Activated CD8-positive, alpha-beta T cell treated with anti-CD3 and anti-CD28 coated beads, Interleukin-2, amount 10 ng/mL, durations not matched to agents 7 days and 5 days (primary cell): ENCODE measurements at places on chromosomes 11 and 22.

DNA sequence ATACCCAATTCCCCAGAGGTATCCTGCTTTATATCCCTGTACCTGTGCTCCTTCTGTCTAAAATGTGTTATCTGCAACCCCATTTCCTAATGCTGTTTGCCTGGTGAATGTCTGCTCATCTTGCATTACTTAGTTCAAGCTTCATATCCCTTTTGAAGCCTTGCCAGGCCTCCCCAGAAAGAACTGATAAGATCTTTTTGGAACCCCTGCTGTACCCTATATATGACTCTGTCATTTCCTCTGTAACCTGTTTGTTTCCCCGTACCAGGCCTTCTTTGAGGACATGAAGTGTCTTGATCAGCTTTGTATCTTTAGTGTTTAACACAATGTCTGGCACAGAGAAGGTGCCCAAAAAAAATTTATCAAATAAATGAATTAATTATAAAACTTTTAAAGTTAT lies 77.6 kb downstream of the LIF start:
- H3K27me3 ChIP-seq: no peaks in the 10 kb centered on the region
- H3K4me3 ChIP-seq: no peak overlapping the region
- peaks cover 29% of the 10 kb centered on the region for H3K4me1 ChIP-seq

GRCh38 chr11:87022254-87022653 lies 15.5 kb upstream of the TMEM135 start:
- peaks cover 14% of the 10 kb centered on the region for H3K27me3 ChIP-seq
- no peaks in the 10 kb centered on the region for H3K4me1 ChIP-seq
- no peaks in the 10 kb centered on the region for H3K36me3 ChIP-seq

- peaks cover 17% of the 10 kb centered on the region for H3K4me1 ChIP-seq
- H3K27ac ChIP-seq: no peak overlapping the region
- no peak for DNase-seq
Measured at GRCh38 chr11:6931146-6931713, 5.0 kb downstream of the ZNF215 start.

- H3K27me3 ChIP-seq: no peaks in the 10 kb centered on the region
- DNase-seq: no peak
- no peak overlapping the region for H3K27ac ChIP-seq
- peaks cover 23% of the 10 kb centered on the region for H3K4me1 ChIP-seq
- H3K4me3 ChIP-seq: no peak overlapping the region
- peaks cover 3% of the 10 kb centered on the region for H3K36me3 ChIP-seq
Measured at GRCh38 chr11:65459552-65459951, 37.0 kb downstream of the NEAT1 start.

- peaks cover 79% of the 10 kb centered on the region for H3K4me1 ChIP-seq
- no peak overlapping the region for H3K4me3 ChIP-seq
- DNase-seq: no peak
- peak overlapping the region; percentile 70 for H3K27ac ChIP-seq
- H3K36me3 ChIP-seq: peaks cover 87% of the 10 kb centered on the region
- H3K27me3 ChIP-seq: no peaks in the 10 kb centered on the region
Measured at GRCh38 chr22:20562607-20563465, 55.4 kb downstream of the MED15 start.

- DNase-seq: no peak
- no peaks in the 10 kb centered on the region for H3K27me3 ChIP-seq
- no peak overlapping the region for H3K4me3 ChIP-seq
- H3K4me1 ChIP-seq: peaks cover 68% of the 10 kb centered on the region
Measured at GRCh38 chr11:122709039-122709760, 53.7 kb downstream of the UBASH3B start.

GRCh38 chr11:21554284-21554683 lies 638.6 kb upstream of the ANO5 start:
- no peaks in the 10 kb centered on the region for H3K36me3 ChIP-seq
- H3K4me3 ChIP-seq: no peak overlapping the region
- H3K4me1 ChIP-seq: no peaks in the 10 kb centered on the region
- H3K27me3 ChIP-seq: no peaks in the 10 kb centered on the region
- no peak for DNase-seq

DNA sequence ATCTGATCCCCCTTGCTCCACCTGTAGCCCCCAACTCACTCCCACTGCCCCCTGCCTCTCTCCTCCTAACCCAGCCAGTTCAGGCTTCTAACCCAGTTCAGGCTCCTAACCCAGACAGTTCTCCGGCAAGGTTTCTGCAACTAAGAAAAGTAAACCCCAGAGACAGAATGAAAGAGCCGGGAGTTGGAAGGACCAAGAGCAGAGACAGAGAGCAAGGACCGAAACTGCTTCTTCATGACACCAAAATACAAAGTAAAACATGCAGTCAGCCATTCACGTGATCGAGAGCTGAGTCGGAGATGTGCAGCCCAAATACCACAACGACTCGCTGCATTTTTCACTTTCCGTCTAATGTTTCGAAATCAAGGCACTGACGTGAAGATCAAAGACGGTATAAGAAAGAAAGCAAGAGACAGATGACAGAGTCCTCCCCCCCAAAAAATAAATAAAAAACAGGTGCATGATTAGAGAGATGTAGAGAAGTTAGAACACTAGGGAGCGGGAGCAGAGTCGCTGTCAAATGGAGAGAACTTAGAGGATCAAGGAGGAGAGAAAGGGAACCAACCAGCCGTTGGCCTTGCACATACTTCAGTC lies 884 bp downstream of the IL10RA start:
- H3K27ac ChIP-seq: peak overlapping the region; percentile 97
- peaks cover 76% of the 10 kb centered on the region for H3K36me3 ChIP-seq
- peak; percentile 82 for DNase-seq
- no peaks in the 10 kb centered on the region for H3K27me3 ChIP-seq

- no peak overlapping the region for H3K4me3 ChIP-seq
- no peaks in the 10 kb centered on the region for H3K4me1 ChIP-seq
- no peaks in the 10 kb centered on the region for H3K36me3 ChIP-seq
- H3K27me3 ChIP-seq: no peaks in the 10 kb centered on the region
- no peak for DNase-seq
Measured at GRCh38 chr11:2580571-2581001, 119.2 kb downstream of the KCNQ1OT1 start.

DNA sequence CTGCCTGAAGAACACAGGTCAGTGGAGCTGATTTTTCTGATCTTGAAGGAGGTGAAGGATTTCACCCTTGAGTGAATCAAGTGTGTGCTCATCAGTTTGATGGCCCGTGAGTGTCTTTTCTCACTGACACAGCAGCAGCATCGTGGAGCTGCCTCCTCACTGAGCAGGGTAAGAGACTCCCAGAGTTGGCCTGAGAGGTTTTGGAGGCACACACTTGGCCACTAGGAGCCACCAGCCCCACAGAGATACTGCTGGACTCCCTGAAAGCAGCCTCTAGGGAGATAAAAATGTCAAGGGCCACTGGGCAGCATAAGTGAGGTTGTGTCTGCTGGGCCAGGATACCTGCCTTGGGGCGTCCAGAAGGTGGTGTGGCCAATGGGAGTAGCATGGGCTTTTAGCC lies 245.4 kb downstream of the GRIK4 start:
- no peaks in the 10 kb centered on the region for H3K4me1 ChIP-seq
- H3K4me3 ChIP-seq: no peak overlapping the region
- no peak overlapping the region for H3K27ac ChIP-seq

DNA sequence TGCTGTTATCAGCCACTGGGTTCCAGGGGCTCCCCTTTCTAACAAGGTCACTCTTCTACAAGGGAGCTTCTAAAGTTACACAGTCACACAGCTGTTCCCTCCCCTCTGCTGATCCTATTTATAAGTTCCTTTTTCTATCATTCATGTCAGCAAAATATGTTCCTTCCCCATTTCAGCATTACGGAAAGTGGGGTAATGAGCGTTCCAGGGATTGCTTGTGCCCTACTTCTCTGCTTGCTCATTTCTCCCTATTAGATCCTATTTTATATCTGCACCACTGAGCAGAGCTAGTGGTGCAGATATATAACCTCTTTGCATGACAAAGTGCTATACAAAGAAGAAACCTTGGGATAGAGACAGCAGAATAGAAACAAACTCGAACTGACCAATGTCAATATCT lies 22.7 kb upstream of the PLEKHB1 start:
- H3K4me1 ChIP-seq: peaks cover 2% of the 10 kb centered on the region
- H3K27ac ChIP-seq: no peak overlapping the region
- no peak overlapping the region for H3K4me3 ChIP-seq
- peaks cover 25% of the 10 kb centered on the region for H3K27me3 ChIP-seq
- H3K36me3 ChIP-seq: no peaks in the 10 kb centered on the region
